ENCODE measurements at places on chromosomes 2 and 18. TPM values are rescaled to one million over a fixed set of nuclear protein-coding genes. Genes with fewer than 3 reads are reported as not detected.

The TRIM54 gene
- total RNA-seq = not detected

The DTNA gene
- total RNA-seq = 32.9 TPM

The REG1B gene
- total RNA-seq = not detected

The ASXL2 gene
- total RNA-seq = 25.8 TPM

The KCNK3 gene
- total RNA-seq = 2.3 TPM

The RBM44 gene
- 0.32 TPM for total RNA-seq

The SCYGR7 gene
- total RNA-seq = not detected

The DSG3 gene
- 0.64 TPM for total RNA-seq

The SCN7A gene
- 0.36 TPM for total RNA-seq

GRCh38 chr2:180980106-180980942, at the start of gene UBE2E3:
UBE2E3 (plus strand) TSS chr2:180980605; CDS start chr2:180982043, 1,438 bp downstream.
- H3K27ac ChIP-seq = peak within 1 kb of the TSS; percentile 89
- H3K4me3 ChIP-seq = peak within 1 kb of the TSS; percentile 99
- DNase-seq = peak; percentile 63
- no peaks in the 10 kb centered on the region for H3K27me3 ChIP-seq

DNA sequence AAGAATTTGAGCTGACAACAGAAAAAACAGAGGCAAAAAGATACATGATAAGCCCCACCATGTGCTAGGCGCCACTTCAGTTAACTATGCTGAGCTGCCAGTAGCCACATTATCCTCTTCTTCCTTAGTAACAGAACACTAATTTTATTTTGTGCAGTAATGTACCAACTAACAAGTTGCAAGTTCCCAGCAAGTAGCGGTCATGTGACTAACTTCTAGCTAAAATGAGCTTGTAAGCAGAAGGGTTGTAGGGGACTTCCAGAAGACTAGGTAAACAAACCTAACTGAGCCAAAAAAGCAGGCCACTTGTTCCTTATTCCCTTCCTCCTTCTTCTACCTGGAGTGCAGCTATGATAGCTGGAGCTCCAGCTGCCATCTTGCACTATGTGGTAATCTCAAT, 75.5 kb downstream of the DTNB start:
- DNase-seq = no peak
- no peak overlapping the region for H3K27ac ChIP-seq
- H3K4me3 ChIP-seq = no peak overlapping the region
- no peaks in the 10 kb centered on the region for H3K4me1 ChIP-seq
- H3K36me3 ChIP-seq = no peaks in the 10 kb centered on the region
- no peaks in the 10 kb centered on the region for H3K27me3 ChIP-seq

DNA sequence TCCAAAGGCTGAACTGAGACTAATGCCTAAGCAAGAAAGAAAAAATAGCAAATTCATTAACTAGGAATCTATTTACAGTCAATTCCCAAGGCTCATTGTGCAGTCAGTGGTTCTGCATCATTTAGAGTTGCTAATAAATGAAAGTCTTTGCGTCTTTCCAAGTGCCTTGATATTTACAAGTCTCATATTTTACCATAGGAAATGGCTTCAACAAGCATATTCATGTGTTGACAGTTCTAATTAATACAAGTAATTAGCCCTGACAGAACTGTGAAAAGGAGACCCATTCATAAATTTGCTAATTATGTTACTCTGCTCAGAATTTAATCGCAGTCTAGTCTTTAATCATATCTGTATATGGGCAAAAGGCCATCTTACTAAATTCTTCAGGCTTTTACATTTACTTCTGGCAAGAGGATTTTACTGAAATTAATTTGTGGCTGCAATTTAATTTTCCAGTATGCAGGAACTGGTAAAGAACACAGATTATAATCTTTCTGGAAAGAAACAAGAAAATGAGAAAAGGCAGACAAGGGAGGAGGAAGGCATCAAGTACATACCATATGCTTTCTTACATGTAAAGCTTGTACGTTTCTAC, 126.4 kb downstream of the RHBDD1 start:
- DNase-seq = no peak
- H3K27ac ChIP-seq = no peak overlapping the region
- H3K4me3 ChIP-seq = no peak overlapping the region

- no peak overlapping the region for H3K27ac ChIP-seq
- DNase-seq = no peak
- no peak overlapping the region for H3K4me3 ChIP-seq
- no peaks in the 10 kb centered on the region for H3K36me3 ChIP-seq
- peaks cover 2% of the 10 kb centered on the region for H3K27me3 ChIP-seq
Observed at GRCh38 chr18:36094431-36094830, 27.1 kb upstream of the RPRD1A start.

DNA sequence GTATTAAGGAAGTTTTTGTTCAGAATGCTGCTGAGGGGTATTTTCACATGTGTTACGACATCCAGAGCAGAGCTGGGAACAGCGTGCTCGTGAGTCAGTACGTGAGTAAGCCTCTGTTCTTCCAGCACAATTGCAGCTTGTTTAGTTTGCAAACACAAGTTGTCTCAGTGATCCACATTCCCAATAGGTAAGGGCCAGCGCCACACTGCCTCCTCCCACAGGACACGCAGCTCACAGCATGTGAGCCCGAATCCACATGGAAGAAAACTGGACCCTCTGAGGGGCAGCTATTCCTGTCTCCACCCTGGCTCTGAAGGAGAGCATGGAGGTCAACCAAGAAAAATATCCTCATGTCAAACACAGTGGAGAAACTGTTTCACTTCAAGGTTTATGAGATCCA, 173.9 kb upstream of the PID1 start:
- peak; percentile 98 for DNase-seq
- peak overlapping the region; percentile 97 for H3K27ac ChIP-seq
- no peaks in the 10 kb centered on the region for H3K36me3 ChIP-seq

DNA sequence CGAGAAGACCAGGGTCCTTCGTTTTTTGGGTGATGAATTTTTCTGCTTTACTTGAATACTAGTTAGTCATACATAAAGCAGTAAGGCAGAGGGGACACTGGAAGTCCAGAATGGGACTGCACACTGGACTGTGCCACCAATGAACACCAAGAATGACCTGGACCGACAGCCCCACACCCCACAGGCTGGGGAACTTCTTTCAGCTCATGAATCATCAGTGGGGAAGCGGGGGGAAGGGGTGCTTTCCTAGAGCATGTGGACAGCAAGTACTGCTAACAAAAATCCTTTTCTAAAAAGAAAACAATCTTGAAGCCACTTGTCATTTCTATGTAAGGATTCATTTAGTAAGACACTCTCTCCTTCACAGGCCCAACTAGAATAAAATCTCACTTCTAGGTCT, 86.0 kb downstream of the DTNB start:
- H3K36me3 ChIP-seq = no peaks in the 10 kb centered on the region
- H3K27ac ChIP-seq = no peak overlapping the region
- peaks cover 10% of the 10 kb centered on the region for H3K4me1 ChIP-seq
- H3K27me3 ChIP-seq = no peaks in the 10 kb centered on the region
- no peak overlapping the region for H3K4me3 ChIP-seq

DNA sequence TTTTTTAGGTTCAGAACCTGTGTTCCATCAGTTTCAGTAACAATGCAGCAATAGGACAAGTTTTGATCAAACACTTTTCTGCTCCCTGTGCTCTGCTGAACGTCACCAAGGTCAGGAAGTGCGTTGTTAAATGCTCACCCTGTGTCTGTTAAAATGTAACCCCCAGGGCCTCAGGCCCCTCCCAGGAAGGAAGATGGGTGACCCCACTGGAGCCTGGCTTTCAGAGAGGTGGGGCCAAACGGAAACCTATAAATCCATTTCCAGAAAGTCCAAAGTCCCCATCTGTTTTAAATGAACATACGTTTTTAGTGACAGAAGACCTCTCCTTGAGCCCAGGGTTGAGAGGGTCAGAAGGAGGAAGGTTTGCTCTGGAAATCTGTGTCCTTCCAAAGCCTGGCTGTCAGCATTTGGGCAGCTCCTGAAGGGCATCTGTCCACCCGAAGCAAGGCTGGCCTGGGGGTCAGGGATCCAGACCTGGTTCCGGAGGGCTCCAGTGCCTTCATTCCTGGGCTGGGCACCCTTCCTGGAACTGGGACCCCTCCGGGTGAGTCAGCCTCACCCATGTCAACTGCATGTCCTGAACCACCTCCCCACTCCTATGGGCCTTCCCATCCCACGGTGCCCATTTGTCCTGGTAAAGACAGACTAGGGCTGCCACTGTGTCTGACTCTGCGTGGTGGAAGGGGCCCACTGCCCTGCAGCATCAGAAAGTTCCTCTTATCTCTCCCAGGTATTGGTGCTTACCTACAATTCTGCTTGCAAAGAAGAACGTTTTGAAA, 117.4 kb upstream of the COPS8 start:
- peaks cover 13% of the 10 kb centered on the region for H3K4me1 ChIP-seq
- no peak overlapping the region for H3K27ac ChIP-seq
- H3K27me3 ChIP-seq = no peaks in the 10 kb centered on the region
- H3K36me3 ChIP-seq = no peaks in the 10 kb centered on the region
- H3K4me3 ChIP-seq = no peak overlapping the region
- DNase-seq = no peak

GRCh38 chr18:2337552-2338141, 233.7 kb downstream of the METTL4 start:
- H3K27ac ChIP-seq = no peak overlapping the region
- H3K36me3 ChIP-seq = no peaks in the 10 kb centered on the region
- H3K4me3 ChIP-seq = no peak overlapping the region
- H3K27me3 ChIP-seq = no peaks in the 10 kb centered on the region
- DNase-seq = no peak
- H3K4me1 ChIP-seq = no peaks in the 10 kb centered on the region

DNA sequence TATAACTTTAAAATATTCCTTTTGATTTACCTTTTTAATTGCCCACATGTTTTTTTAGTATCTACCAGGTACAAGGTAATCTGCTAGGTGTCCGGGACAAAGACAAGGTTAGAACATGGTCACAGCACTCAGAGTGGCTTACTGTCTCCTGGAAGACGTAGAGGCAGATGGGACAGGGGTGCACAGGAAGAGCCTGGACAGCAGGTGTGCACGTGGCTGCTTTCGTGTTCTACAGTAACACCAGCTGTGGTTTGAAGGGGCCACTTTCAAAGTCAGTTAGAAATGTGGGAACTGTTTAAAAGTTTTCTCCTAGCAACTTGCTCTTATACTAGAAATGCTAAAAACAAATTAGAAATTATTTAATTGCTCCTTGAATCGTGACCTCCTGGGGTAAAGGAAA, 102.9 kb upstream of the ALPP start:
- H3K36me3 ChIP-seq = peaks cover 3% of the 10 kb centered on the region
- H3K4me1 ChIP-seq = peaks cover 2% of the 10 kb centered on the region
- DNase-seq = no peak

GRCh38 chr2:234392041-234392615, 104.8 kb downstream of the ARL4C start:
- H3K27ac ChIP-seq = no peak overlapping the region
- no peaks in the 10 kb centered on the region for H3K4me1 ChIP-seq
- DNase-seq = no peak
- H3K27me3 ChIP-seq = no peaks in the 10 kb centered on the region
- no peak overlapping the region for H3K4me3 ChIP-seq
- H3K36me3 ChIP-seq = no peaks in the 10 kb centered on the region

DNA sequence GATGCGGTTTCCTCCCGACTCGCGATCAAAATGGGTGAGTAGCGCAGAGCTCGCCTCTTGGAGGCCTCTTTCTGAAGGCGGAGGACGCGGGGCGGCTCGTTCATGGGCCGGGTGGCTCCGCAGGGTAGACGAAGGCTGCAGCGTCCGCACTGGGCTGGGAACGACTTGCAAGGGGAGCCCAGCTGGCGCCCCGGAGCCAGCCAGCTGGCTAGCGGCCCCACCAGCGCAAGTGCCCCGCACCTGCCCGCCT, 328 bp upstream of the PASK start:
- H3K27me3 ChIP-seq = no peaks in the 10 kb centered on the region
- H3K4me3 ChIP-seq = peak overlapping the region; percentile 80
- DNase-seq = no peak
- H3K4me1 ChIP-seq = peaks cover 17% of the 10 kb centered on the region

DNA sequence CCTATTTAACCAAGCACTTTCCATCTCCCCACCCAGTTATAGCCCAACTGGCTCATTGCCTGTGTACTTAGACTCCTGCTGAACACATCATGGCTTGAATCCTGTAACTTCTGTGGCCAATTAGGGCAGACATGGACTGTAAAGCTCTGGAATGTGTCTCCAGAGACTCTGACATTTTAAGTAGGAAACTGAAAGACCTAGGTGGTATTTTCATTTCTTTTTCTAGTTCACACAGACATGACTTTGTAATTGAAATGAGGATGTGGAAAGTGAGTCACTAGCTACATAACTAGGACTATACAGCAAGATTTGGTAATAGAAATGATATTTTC, 12.2 kb downstream of the DOK1 start:
- peak overlapping the region; percentile 93 for H3K27ac ChIP-seq
- DNase-seq = peak; percentile 92
- peaks cover 45% of the 10 kb centered on the region for H3K4me1 ChIP-seq
- no peaks in the 10 kb centered on the region for H3K36me3 ChIP-seq
- H3K4me3 ChIP-seq = no peak overlapping the region
- H3K27me3 ChIP-seq = no peaks in the 10 kb centered on the region

GRCh38 chr2:58734365-58734764, 493.2 kb upstream of the FANCL start:
- H3K27me3 ChIP-seq = no peaks in the 10 kb centered on the region
- no peak overlapping the region for H3K4me3 ChIP-seq
- H3K27ac ChIP-seq = no peak overlapping the region
- H3K4me1 ChIP-seq = peaks cover 10% of the 10 kb centered on the region
- H3K36me3 ChIP-seq = no peaks in the 10 kb centered on the region

DNA sequence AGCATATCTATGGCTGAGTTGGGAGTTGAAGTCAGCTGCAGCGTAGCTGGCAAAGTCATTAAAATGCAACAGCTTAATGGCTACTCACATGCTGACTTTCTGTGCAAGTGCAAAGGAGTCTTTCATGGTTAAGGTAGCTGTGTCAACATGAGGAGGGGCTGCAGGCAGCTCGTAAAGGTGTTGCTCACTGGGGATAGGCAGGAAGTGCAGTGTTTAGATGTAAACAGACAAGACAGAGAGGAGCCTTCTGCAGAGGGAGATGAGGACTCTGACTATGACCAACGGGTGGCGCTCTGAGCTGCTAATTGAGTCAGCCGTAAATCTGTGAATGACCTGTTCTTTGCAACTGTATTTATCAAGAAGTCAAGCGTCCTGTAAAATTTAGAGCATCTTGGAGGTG, 22.3 kb upstream of the CAVIN2 start:
- no peak overlapping the region for H3K4me3 ChIP-seq
- peaks cover 29% of the 10 kb centered on the region for H3K4me1 ChIP-seq

GRCh38 chr18:54125429-54125828, 99.0 kb downstream of the MBD2 start:
- no peaks in the 10 kb centered on the region for H3K4me1 ChIP-seq
- DNase-seq = no peak
- no peak overlapping the region for H3K27ac ChIP-seq
- no peaks in the 10 kb centered on the region for H3K27me3 ChIP-seq
- H3K36me3 ChIP-seq = no peaks in the 10 kb centered on the region

GRCh38 chr18:61470031-61470674, 136.9 kb downstream of the CDH20 start:
- H3K4me3 ChIP-seq = no peak overlapping the region
- no peak overlapping the region for H3K27ac ChIP-seq
- no peaks in the 10 kb centered on the region for H3K4me1 ChIP-seq
- DNase-seq = no peak
- H3K36me3 ChIP-seq = no peaks in the 10 kb centered on the region
- peaks cover 3% of the 10 kb centered on the region for H3K27me3 ChIP-seq

All from astrocyte (in vitro differentiated cells and primary cell).